Stimulated activated CD8-positive, alpha-beta memory T cell treated with anti-CD3 and anti-CD28 coated beads, Interleukin-4, amount 100 ng/mL, for 4 hours (primary cell): ENCODE measurements at places on chromosomes 2 and 18.

DNA sequence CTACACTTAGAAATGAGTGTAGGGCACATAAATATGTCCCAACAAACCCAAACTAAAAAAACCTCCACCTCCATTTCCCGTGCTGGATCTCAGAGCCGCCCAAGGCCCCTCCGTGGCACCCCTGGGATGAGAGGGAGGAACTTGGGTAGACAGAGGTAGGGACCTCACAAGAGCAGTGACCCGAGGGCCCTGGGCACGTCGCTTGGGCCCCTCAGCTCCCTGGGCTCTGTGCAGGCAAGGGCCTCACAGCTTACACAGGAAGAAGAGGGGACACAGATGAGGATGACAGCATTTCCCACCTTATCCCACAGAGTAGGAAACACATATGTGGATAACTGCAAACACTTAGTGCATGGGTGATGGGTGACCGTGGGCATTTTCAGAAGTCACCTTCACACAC lies 93.9 kb upstream of the TPO start:
- no peak for DNase-seq

DNA sequence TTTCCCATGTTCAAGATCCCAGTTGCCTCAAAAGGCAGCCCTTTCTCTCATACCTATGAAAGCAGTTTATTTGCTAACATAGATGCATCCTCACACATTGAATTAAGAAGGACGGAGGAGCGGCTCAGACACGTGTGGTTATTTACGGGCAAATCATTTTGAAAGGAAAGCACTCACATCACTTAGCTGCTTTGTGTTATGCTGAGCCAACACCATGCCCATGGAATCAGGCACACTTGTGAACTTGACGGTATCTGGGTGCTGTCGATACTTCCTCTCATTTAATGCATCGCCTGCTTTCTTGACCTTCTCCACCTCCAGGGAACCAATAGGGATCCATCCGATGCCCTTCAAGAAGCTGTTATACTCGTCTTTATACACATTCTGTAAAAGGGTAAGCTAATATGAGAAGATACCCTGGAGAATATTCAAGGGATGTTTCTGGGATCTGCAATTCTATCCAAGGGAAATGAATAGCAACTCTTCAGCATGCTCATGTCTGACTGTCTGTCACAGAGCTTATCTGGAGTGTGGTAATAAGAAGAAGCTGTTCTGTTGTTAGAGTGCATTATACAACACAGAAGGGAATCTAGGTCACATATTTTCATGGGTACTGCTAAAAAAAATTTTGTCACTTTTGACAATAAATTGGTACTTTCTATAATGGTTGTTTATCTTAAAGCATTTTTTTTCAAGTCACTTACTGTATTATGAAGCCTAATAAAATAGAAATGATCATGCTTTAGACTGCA lies 63.3 kb downstream of the NEB start:
- DNase-seq, result no peak

GRCh38 chr2:190603374-190603773 lies 45.5 kb upstream of the NAB1 start:
- DNase-seq, result no peak

DNA sequence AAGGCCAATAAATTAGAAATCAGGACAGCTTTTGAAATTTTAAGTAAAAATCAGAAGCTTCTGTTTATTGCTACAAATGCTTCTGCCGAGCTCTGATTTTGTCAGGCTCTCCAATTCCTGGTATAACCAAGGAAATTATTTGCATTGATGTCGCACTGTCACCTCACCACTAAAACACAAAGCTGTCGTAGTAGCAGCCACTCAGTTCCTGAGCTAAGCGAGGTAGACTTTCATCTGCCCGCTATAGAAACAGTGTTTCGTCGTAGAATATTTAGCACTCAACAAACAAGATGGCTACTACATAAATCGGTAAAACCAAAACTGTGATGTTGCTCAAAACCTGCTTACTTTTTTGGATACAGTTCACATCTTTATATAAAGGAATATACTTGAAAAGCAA lies 141.3 kb upstream of the FOSL2 start:
- no peak for DNase-seq

DNA sequence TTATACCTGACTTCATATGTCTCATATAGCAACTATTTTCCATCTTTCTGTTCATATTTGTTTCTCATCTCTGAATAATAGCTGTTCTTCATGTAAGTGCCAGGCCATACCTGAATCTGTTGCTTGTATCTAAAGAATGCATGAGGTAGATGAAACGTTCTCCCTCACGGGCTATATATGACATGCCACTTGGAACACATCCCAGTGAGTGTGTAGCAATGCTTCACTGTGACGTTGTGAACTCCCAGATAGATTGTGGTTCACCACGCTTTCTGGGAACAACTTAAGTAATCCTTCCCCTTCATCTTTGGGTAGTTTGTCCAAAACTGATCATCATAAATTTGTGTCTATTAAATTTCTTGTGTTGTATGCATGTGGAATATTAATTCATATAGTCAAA lies 60.1 kb downstream of the RDH14 start:
- DNase-seq, result no peak

DNA sequence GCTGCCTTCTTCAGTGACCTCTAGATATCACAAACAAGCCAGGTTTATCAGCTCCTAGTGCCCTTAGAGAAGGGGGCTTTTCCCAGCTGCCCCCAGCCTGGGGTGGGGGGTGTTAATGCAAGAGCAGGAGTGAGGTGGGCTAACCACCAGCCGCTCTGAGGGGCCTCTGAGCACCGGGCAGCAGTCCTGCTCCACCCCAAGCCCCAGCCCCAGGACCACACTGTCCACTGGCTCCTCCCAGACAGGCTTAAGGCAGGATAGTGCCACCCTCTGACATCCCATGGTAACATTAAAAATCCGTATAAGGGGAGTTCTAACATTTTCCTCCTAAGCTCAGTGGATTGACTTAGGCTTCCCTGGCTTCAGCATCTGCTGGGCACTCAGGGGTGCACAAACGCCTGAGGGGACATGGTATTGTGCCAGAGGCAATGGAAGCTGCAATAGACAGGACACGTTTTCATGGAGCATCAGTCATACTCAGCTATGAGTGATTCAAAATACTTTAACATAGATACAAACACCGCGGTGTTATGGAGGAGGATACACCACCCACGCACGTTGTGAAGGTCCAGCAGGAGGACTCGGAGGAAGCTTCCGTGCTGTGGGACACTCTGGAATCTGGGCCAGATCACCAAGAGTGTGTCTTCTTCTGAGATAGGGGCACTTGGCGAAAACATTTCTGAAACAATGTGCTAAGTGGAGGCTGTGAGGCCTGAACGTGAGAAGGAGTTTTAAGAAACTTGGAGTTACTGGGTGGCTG lies 112.7 kb upstream of the EPC2 start:
- no peak for DNase-seq

DNA sequence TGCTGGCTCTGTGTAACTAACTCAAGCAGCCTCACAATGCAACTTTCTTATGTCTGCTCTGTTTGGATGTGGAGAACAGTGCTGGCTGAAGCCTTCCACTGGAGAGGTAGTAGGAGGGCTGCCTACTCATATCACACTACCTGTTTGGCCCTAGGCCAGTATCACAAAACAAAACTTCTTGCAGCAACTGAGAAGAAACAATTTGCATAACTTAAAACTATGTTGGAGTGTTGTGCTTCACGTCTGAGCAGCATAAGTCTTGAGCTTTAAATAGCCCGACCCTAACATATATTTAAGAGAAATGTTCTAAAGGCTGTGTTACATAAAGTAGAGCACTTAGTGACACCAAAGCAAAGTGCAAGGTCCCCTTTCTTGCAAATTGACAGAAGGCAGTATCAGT lies 204.9 kb upstream of the ACVR2A start:
- no peak for DNase-seq

- DNase-seq, result no peak
These were observed 41.6 kb downstream of the NIFK start for GRCh38 chr2:121695171-121695451.

GRCh38 chr2:177496921-177497320 lies 104.3 kb downstream of the AGPS start:
- DNase-seq, result no peak

DNA sequence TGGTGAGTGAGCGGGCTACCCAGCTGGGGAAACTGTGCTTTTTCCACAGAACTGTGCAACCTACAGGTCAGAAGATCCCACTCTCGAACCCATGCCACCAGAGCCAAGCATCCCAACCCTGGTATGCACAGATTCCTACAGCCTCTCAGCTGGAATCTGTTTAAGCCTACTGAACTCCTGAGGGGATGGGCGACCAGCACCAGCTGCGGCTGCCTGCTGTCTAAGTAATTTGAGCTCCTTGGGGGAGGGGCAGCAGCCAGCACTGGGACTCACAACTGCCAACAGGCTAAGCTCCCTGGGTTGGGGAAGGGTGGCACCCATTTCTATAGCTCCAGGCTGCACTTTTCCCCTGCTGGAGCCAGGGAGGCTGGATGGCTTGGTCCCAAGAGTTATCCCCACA lies 11.8 kb downstream of the CYP27C1 start:
- DNase-seq, result no peak

DNA sequence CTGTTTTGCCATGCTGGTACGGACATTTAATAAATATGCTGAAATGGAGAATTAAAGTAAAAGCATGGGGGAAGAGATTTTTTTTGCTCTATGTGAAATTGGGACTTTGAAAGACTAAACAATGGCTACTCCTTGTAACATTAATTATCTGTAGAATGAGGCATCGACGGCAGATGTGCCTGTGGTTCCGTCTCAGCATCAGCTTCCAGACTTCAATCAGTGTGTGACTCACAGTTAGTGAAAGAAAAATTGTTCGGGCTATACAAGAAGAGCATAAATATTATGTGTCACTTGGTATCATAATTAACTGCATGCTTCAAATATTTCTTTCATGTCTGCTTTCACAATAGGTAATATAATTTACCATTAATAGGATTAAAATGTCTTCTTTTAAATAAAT lies 117.0 kb upstream of the SMIM21 start:
- DNase-seq, result no peak

DNA sequence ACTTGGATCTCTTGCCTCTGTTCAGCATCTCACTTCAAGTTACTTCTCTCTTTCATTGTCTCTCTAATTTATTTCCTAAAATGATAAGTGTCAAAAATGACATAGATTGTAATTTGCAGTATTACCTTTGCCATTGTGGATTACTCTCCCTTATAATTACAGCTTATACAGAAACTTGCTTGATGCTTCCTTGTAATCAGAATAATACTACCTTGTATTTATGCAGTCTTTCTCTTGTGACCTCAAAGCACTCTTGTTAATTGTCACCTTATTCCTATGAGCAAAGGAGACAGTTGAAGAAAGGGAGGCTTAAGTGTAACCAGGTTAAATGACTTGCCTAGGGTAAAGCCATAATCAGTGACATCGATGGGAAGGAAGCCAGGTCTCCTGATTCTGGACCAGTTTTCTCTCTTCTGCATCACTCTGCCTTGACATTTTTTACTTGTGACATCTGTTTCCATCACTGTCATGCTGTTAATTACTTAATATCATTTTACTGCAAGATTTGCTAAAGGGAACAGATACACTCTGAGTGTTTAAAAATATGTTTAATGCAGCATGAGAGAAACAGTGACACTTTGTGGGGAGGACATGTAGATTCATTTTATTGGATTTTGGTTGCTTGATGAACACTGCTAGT lies 388.6 kb downstream of the PARD3B start:
- DNase-seq, result no peak

DNA sequence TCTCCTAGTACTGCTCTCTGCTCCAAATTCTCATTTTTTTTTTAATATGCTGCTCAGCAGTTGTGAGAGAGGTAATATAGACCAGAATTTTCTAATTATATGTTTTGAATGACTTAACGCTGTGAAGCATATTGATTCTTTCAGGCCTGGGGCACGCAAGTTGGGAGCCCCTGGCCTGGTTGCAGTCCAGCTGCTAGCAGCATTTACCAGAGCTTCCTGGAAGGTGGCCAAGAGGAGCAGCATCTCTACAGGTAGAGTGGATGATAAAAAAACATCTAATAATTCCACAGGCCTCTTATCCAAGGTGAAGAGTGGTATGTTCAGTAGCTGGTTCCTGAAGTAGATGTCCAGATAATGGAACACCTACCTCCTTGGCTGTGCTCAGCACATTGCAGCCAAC lies 7.3 kb upstream of the UGP2 start:
- DNase-seq, result no peak

GRCh38 chr18:76351961-76352581 lies 143.0 kb downstream of the ZNF516 start:
- DNase-seq, result no peak

- no peak for DNase-seq
These were observed 169.4 kb downstream of the SMAD7 start for GRCh38 chr18:48781163-48781987.

GRCh38 chr2:7272210-7272609 lies 355.0 kb downstream of the RNF144A start:
- DNase-seq, result no peak

- DNase-seq, result no peak
These were observed 110.1 kb upstream of the FBXO11 start for GRCh38 chr2:48016225-48017019.

DNA sequence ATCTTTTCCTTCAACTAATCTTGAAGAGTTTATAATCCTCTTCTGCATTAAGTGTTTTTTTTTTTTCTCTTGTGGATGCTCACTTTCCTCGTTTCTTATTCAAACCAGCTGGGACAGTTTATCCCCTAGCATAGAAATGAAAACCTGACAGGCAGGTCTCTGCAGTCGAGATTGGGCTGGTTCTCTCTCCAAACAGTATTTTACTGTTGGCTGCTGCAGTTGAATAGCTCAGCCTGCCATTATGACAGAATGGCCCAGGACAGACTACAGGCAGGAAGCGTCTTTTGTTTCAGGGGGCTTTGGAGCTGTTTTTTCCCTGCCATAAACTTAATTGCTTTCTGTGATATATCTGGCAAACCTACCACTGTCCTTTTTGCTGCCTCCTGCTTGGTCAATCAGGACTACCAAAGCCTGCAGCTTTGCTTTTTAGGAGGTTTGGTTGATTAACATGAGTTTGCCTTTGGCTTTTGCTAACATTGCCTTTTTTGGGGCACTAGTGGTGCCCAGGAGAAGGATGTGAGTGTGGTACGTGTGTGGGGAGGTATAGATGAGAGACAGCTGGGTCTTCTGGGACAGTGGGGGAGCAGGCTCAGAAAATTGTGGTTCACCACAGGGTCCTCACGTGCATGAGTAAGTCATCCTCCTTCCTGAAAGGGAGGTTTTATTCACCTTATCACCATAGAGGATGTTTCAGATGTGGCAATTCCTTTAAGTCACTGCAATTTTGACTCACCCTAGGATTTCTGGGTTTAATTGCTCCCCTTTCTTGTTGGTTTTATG lies 128.7 kb downstream of the LYPD6B start:
- DNase-seq, result peak; percentile 3

GRCh38 chr2:99112617-99113016 lies 28.9 kb upstream of the C2orf15 start:
- no peak for DNase-seq

DNA sequence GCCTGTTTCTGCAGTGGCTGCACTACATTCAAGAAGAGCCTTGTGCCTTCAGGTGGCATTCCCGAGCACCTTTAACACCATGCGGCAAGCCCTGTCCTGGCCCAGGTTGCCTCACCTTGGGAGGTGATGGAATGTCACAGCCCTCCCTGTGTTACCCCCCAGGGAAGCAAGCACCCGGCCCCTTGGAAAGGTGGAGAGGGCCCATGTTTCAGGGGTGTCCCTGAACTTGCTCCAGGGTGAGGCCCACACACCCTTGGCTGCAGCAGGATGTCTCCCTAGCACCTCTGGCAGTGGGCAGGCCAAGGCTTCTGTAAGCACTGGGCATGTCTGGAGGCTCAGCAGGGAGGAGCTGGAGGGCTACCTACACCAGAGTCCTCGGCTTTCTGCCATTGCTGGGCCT lies 29.3 kb upstream of the ACAA2 start:
- DNase-seq, result no peak

GRCh38 chr2:174240097-174240496 lies 8.2 kb downstream of the OLA1 start:
- no peak for DNase-seq

GRCh38 chr2:32442020-32442467 lies 85.2 kb downstream of the BIRC6 start:
- no peak for DNase-seq
